ENCODE measurements at places on chromosomes 2 and 18. TPM values are rescaled to one million over a fixed set of nuclear protein-coding genes. Genes with fewer than 3 reads are reported as not detected.

- no peak for DNase-seq
Observed at GRCh38 chr2:101251844-101252407, 760 bp upstream of the CNOT11 start.

DNA sequence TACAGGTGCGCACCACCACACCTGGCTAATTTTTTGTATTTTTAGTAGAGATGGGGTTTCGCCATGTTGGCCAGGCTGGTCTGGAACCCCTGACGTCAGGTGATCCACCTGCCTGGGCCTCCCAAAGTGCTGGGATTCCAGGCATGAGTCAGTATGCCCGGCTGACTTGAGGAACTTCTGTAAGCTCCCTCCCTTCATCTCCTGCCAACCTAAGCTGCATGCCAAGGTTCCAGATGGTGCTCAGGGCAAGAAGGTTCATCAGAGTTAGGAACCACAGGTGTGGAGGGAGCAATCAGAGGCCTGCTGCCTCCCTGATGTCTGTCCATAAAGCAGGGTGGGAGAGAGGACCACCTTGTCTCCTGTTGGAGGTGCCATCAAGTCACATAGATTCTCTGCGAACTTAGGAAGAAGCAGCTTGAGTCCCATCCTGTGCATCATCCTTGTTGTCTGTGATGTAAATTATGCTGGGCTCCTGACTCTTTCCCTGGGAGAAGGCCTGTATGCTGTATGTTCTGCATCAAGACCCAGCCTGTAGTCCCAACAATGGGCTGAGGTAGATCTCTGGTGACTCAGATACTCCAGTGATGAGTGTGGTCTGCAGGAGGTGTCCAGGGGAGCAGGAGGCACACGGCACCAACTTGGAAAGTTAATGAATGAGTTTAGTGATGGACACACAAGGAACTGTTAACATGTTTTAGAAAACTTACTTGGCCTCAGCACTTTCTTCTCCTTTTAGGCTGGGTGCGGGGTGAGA is 53.1 kb downstream of the TMEM17 start:
- DNase-seq: no peak

DNA sequence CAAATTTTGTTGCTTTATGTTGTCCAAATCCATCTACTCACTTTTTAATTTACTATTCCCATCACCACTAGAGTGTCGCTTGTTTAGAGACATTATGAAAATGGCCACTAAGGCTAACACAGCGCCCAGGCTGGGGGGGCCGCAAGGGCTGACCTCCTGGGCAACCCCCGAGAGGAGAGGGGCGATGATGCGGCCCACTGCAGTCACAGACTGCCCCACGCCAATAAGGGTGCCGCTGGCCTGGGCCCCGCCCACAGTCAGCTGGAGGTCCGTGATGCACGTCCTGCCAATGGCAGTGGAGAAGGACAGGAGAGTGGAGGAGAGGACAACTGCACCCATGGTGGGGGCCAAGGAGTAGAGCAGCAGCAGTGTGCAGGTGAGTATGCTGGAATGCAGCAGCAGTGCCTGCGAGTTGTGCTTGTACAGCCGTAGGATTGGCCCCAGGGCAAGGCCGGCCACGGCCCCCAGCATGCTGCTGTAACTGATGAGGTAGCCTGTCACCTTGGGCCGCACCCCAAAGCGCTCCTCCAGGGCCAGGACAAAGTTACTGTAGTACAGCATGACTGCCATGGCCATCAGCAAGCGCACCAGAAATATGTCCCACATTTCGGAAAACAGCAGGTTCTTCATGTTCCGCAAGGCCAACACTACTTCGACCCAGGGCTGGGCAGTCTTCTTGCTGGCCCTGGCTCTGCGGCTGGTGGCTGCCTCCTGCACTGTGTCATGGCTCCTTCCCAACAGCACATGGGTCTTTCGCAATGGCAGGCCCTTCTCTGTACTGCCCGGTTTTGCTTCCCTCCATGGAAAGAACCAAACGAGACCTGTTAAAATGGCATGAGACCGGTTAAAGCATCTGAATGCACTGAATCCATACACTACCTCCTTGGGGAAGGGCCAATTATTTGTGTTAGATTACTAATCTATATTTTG is 43.2 kb upstream of the TMEM182 start:
- DNase-seq: no peak

DNA sequence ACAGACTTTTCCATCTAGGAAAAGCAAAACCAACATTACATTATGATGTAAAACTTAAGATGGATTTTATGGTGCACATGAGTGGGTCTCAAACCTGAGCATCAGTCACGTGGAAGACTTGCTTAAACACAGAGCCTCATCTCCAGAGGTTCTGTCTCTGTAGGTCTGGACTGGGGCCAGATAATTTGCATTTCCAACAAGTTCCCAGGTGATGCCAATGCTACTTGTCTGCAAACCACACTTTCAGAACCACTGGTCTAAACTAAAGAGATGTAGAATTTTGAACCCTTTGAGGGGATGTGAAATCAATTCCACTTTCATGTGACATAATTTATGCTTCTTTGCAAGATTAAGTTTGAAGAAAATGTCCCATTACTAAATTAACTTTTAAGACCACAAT is 522.8 kb downstream of the MBD2 start:
- DNase-seq: no peak

DNA sequence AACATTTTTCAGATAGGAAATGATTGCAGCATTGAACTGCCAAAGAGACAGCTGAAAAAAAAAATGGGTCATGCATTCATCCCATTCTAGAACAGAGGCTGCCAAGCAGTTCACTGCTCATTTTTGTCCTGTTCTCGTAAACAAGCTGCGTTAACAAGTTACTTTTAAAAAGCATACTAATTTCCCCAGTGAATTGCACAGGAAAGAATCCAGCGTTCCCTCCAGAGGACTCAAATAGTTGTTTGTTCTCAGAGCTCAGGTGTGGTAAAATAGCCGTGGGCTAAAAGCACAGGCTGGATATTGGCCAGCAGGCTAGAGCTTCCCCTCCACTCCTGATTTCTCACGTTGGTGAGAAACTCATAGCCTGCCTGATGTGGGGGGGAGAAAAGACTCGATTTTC is 76.1 kb upstream of the AQP4 start:
- no peak for DNase-seq

DNA sequence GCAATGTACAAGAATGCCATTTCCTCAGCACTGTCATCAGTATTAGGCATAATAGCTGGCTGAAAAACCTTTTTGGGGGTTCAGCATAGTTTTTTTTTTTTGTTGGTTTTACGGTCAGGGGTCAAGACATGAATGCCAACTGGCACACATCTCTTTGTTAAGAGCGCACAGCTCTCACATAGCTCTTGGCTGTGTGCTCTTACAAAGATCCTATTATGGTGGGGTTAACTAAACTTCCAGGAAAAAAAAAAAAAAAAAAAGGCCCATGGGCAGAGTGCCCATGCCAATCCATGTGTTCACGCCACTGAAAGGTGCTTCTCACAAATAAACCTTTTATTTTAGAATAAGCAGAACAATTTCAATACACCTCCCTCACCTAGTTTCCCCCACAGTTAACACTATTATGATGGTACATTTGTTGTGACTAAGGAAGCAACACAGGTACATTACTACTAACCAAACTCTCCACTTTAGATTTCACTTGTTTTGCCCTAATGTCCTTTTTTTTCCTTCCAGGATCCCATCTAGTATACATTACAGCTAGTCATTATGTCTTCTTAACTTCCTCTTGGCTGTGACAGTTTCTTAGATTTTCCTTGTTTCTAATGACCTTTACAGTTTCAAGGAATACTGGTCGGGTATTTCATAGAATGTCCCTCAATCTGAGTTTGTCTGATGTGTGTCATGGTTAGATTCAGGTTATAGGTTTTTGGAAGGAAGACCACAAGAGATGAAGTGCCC is 56.3 kb downstream of the C2orf74 start:
- DNase-seq: no peak

- no peak for DNase-seq
Observed at GRCh38 chr2:160167089-160167740, 32.9 kb downstream of the ITGB6 start.

DNA sequence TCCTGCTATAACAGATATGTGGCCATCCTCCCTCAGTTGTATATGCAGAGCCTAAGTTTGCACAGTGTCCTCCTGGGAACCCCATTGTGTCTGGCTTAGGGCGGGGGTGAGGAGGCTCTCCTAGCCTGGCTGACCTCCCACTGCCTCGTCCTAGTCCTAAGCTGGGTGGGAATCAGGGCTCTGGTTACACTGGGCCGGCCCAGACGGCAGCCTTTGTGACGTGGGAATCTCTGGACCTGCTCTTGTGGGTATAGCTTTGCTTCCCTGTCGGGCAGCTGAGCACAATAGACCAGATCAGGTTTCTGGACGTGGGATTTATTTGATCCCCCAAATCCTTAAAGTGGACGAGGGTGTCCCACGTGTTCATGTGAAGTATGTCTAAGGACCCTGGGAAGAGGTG is 2.9 kb downstream of the ACKR3 start:
- DNase-seq: no peak

DNA sequence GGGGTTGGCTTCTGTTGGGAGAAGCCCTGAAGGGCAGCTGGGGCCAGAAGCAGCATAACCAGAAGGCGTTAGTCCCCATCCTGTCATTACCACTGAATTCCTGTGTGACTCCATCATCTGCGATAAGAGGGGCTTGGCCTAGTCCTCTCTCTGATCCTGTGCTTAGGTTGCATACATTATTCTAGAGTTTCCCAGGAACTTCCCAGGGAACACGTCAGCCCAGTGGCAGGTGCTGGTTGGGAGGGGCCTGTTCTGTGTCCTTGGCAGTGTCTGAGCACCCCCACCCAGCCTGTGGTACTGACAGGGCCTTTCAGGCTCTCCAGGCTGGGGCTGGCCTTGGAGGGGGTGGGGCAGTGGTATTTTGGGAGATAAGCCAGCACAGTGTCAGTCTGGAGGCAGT is 4.5 kb upstream of the TOGARAM2 start:
- no peak for DNase-seq

DNA sequence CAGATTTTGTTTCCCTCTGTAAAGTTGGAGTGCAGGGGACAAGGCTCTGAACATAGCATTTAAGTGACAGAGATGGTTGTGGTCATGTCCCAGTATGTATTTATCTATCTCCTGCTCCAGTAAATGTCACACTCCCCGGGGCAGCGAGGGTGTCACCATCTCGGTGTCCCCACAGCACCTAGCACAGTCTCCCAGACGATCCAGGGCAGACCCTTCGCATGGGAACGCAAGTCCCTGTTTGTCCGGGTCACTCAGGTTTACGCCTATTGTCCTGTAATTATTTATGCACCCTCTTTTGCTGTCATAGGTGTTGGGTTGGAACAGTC is 12.6 kb upstream of the NTSR2 start:
- DNase-seq: no peak

DNA sequence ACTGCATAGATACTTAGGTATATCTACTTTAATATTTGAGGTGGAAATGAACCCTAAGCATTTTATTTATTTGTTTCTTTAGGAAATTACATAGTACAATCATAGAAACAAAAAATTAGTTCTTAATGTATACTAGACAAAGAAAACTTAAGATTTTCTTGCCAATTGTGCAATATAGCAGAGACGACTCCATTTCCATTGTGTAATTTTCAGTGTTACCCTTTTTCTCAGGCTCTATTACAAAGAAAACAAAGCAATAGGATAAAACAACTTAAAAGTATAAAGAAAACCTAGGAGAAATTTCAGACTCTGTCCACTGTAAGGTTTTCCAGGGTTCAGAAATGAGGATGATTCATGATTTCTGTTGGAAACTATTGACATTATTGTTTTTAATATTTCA is 89.0 kb upstream of the SERTAD2 start:
- no peak for DNase-seq

DNA sequence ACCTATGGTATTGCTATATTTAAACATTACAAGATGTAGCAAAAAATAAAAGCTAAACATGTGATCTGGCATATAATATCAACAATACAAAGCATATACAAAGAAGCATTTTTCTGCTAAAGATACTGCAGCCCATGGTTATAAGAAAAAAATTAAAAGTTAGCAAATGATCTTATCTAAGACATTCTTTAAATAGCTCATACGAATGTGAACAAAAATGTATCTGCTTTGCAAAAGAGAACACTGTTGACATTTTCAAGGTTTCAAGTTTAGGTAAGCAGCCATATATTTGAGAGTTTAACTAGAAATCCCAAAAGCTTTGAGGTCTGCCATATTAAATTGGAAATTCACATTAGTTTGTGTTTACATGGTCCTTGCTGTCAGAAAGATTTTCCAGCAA is 301.0 kb upstream of the SLC39A10 start:
- DNase-seq: no peak

DNA sequence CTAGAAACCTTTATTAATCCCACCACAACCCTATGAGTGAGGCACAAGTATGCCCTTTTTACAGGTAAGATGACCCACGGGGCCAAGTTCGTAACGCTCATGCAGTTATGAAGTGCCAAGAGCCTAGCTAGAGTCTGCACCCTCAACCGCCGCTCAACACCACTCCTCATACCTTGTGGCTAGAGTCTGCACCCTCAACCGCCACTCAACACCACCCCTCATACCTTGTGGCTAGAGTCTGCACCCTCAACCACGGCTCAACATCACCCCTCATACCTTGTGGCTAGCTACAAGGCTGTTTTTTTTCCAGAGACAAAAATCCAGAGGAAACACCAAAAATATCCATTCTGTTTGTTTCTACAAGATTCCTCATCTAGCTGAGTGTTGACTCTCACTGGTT is 4.6 kb downstream of the TXNL4A start:
- DNase-seq: no peak

- DNase-seq: no peak
Observed at GRCh38 chr2:60735496-60736250, 20.4 kb upstream of the PAPOLG start.

GRCh38 chr18:40752316-40752715 is 1202.7 kb upstream of the PIK3C3 start:
- no peak for DNase-seq

DNA sequence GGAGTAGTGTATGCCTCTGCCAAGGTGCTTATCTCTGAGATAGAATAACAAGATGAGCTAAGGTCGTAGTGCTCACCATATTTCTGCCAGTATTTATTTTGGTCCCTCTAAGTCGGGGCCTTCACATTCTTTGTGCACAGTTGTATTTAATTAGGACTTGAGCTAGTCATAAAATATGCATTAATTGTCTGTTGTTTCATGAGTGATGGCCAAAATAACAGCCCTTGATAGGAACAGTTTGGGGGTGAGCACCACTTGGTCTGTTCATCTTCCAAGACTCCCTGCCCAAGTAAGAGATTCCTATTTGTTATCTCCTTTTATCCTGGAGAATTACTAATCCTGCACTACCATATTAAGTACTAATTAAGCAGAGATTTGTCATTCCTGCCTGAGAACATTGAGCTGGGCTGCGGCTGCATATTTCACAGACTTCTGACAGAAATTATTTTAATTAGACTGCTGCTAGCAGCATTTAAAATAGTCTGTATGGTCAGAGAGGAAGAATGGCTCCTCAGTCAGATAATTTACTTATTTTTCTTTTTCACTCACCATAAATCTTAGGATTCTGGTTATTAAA is 435.1 kb downstream of the MTX2 start:
- DNase-seq: no peak

Gene ACSL3
- 57.3 TPM for total RNA-seq

Gene FOXD4L1
- total RNA-seq: not detected

Gene KYNU
- 4.8 TPM for total RNA-seq

Gene NT5DC4
- not detected for total RNA-seq

Gene LYPD1
- total RNA-seq: 2.1 TPM

Gene TNFAIP6
- 6.6 TPM for total RNA-seq

Gene VAMP8
- total RNA-seq: 24.0 TPM

Gene RGPD3
- total RNA-seq: 0.30 TPM
